ENCODE measurements at places on chromosomes 3 and 15.

GRCh38 chr3:123042413-123042812 lies 14.8 kb upstream of the SEMA5B start:
- no peak for DNase-seq

GRCh38 chr15:45116482-45117307 lies 2.6 kb downstream of the DUOXA2 start:
- no peak for DNase-seq

DNA sequence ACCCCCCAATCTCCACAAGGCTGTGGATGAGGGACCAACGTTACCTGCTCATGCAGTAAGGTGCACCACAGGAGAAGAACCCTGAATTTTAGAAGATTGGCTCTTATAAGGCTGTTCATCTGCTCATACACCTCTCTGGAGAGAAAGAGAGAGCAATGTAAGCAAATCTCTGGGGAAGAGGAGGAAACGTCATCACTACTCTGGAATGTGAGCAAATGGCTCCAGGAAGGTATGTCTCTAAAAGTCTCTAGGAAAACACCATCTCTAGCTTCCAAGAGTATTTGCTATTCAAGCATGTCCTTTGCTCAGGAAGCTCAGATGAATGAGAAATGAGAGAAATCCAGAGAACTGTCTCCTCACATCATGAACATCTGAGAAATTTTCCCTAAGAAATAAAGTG lies 235.4 kb downstream of the TBL1XR1 start:
- no peak for DNase-seq

DNA sequence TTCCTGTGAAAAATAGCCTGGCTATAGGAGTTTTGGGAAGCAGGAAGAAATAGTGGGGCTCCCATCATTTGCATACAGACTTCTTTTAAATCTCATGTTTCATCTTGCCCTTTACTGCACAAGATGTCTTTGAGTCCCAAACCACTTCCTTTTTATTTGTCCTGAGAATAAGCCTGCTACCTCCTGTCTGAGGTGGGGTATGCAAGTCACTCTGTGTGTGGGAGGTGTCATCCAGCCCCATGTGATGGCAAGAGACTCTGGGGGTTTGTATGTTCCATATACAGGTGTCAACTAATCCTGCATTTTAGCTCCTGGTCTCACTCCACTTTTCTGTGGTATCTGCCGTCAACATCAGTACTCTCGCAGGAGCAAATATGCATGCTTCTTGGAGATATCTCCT lies 102.0 kb downstream of the OTOL1 start:
- no peak for DNase-seq

- DNase-seq, result no peak
Measured at GRCh38 chr15:88127432-88127790, 129.1 kb downstream of the NTRK3 start.

DNA sequence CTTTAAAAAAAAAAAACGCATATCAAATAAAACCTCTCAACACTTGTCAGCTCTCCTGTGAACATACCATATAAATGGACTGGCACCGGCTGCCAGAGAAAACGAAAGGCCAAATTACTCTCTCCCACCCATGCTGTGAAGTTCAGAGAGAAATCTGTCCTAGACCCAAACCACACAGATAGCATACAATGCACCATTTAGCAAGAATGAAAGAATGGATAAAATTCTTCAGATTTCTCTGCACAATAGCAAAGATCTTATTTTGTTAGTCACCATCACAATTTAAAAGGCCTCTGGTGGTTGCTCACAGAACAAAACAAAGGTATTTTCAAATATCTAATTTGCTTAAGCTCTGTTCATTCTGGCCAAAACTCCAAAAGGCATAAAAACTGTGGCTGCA lies 93.9 kb upstream of the BHLHE40 start:
- no peak for DNase-seq

DNA sequence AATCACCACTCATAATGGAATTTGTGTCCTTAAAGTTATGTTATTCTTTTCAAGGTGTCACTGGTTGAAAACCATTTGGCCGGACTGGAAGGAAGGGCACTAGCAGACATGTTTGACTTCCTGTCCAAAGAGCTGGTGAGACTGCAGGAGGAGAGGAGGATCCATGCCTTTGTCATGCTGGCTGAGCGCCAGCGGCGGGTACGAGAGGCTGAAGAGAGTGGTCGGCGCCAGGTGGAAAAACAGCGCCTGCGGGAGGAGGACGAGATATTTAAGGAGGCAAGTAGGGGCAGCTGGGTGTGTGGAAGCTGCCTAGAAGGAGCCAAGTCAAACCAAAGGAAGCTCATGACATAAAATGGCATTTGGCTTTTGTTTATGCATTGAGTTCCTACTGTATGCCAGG lies 38.0 kb upstream of the NR1I2 start:
- DNase-seq, result no peak

GRCh38 chr3:191255156-191255555 lies 56.1 kb downstream of the OSTN start:
- DNase-seq, result no peak

DNA sequence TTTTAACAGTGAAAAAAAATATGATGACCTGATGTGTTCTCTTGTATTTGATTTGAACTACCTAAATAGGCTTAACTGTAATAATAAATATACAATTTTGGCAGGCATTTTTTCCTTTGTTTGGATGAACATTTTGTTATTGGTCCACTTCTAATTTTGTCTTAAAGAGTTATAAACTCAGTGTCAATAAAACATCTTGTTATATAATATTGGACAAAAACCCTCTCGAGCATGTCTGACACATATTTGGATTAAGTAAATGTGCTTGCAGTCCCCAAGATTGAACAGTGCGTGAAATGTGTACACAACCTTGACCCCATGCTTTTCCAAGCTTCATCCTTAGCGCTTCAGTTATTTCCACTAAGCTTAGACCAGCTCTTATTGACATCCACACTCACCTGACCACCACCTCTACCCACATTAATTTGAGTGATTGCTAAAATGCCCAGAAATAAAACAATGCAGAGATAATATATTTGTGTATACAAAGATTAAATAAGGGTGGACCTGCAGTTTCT lies 131.7 kb upstream of the ZBED2 start:
- no peak for DNase-seq

GRCh38 chr15:37019479-37020433 lies 80.6 kb downstream of the MEIS2 start:
- no peak for DNase-seq

GRCh38 chr15:60652245-60652644 lies 173.3 kb upstream of the ICE2 start:
- no peak for DNase-seq

DNA sequence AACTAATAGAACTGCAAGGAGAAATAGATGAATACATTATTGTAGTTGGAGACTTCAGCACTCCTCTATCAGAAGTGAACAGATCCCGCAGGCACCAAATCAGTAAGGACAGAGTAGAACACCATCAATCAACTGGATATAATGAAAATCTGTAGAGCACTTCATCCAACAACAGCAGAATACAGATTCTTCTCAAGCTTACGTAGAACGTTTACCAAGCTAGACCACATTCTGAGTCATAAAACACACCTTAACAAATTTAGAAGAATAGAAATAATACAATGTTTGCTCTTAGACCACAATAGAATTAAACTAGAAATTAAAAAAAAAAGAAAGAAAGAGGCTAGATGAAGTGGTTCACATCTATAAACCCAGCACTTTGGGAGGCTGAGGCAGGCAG lies 70.7 kb upstream of the NEDD4 start:
- DNase-seq, result no peak

DNA sequence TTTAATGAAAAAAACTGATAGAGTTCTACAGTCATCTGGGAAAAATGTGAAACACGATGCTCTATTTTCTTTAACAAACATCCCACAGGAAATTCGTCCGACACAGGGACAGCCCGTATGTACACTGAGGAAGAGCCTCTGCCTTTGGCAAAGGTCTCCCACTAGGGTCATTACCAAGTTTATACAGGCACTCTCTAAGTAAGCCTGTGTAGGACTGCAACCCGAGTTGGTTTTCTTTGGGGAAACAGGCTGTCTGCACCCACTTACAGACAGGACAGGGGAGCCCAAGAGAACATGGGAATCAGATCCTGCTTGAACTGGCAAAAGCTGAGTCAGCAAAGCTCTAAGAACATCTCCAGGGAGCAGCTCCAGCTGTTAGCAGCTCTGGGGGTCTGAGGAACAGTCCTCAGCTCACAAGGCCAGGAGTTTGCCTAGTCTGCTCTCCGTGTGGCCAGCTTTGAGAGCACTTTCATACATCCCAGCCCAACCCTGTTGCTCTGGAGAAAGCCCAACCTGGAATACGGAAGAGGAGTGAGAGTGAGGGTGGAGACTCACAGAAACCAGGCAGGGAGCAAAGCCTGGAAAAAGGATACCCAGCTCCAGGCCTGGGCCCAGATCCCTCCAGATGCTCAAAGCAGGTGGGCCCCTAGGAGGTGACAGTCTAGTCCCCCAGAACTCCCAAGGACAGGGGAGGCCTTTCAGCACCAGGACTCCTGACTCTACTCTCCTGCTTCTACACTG lies 1.9 kb downstream of the TBC1D2B start:
- DNase-seq, result no peak

GRCh38 chr3:44899683-44900367 lies 25.4 kb downstream of the TGM4 start:
- no peak for DNase-seq

DNA sequence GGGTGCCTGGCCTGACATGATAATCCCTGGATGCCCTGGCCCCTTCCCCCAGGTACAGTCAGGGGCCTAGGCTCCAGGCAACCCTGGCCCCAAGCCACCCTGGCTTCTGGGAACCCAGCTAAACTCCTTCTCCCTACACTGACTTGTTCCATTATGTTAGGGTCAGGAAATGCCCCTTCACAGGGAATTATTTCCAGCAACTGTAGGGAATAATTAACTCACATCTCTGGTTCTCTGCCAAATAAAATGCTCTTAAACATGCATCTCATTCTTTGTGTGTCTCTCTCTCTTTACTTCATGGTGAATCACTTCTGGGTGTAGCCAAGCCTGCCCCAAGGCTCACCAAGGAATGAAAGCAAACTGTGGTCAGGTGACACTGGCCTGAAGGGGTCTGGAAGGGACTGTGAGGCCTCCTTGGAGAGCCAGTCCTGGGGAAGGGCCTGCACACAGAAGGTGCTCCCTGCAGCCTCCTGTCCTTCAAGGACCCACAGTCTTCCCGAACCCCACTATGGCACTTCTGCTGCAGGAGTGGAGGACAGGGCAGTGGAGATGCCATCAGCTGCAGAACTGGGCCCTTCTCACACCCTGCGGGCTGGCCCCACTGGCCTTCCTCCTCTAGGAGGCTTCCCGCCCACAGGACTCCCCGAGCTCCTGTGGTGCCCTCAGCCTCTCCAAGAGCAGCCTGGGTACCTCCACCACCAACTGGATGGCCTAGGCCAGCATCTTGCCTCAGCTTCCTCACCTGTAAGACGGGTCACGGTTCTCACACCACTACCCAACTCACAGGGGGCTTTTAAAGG lies 17.6 kb downstream of the TKT start:
- DNase-seq, result no peak

GRCh38 chr3:123610331-123610730 lies 25.5 kb upstream of the HACD2 start:
- no peak for DNase-seq

DNA sequence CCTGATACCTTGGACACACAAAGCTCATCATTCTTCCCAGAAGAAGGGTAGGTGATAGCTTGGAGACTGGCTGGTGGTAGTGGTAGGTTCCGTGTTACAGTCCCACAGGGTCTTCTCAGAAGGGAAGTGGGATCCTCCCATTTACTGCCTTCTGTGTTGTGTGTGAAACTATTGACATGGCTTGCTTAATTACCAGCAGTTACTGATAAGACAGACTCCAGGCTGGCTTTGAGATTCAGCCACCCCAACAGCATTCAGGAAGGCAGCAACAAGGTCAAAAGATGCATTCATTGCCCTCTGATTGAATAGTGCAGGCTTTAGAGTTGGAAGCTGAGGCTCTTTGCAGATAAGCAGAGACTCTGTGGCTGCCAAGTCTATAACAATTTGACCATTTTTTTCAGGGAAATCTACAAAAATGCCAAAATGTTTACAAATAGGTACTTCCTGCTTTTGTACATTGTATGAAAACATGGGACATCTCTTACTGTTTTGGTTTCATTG lies 7.7 kb downstream of the ARNT2 start:
- DNase-seq, result no peak
